Muscle of leg (tissue), 16 donors: ENCODE measurements at places on chromosomes 4 and X. TPM values are rescaled to one million over a fixed set of nuclear protein-coding genes. Genes with fewer than 3 reads are reported as not detected.

DNA sequence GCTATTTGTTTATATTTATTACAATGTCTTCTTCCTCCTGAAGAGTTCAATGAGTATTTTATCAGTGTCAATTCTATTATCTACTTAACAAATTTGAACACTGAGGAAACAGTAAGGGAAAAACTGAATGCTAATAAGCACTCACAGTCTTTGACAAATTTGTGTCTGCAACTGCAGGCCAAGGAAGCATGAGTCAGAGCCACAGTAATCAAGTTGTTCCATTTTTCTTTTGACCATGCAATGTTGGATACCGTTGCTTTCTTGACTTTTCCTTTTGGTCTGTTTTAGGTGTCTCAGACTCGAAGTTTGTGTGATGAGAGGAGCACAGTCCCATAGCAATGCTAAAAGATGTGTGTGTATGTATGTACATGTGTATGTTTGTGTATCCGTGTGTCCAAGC lies 359.6 kb downstream of the IL1RAPL1 start:
- no peak for DNase-seq

SOWAHB gene
- total RNA-seq: 0.13 TPM

C4orf46 gene
- 11.4 TPM for total RNA-seq

DNA sequence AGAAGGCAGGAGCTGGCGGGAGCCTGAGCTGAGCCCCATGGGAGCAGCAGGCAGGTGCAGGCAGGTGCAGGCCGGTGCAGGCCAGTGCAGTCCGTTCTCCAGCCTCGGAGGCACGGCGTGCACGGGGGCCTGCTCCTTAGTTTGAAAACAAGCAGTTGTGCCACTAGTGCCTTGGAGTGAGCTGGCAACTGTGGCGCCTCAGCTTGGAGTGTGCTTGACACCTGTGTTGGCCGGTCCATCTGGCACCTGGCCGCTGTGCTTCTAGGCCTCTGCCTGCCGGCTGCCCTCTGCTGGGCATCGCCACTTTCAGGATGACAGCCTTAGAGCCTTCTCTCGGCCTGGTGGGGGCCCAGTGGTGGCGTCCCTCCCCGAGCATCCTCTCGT lies 47.9 kb downstream of the RGS12 start:
- no peak for DNase-seq

TMEM144 gene
- 3.1 TPM for total RNA-seq

MAGT1 gene
- 47.8 TPM for total RNA-seq

GRCh38 chrX:149313871-149314371 lies 191.2 kb downstream of the IDS start:
- peak; percentile 72 for DNase-seq
